Testis (tissue), 5 donors: ENCODE measurements at places on chromosomes 11 and 22.

DNA sequence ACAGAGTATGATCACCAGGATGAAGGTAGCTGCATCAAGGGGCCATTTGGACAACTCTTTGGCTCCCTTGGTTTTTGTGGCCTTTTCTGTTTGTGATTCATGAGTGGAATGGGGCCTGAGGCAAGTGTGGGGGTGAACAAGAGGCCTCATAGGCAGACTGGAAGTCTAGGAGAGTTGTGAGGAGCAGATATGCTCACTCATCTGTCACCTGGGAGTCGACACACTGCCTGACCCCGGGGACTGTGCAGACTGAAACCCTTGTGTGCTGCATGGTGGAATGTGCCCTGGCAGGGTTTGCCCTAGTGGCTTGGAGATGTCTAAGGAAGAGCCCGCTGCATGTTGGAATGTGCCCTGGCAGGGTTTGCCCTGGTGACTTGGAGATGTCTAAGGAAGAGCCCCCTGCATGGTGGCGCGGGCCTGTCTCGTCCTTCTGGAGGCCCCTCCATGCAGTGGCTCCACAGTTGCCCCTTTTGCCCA lies 60.0 kb downstream of the MED15 start:
- no peak for DNase-seq

DNA sequence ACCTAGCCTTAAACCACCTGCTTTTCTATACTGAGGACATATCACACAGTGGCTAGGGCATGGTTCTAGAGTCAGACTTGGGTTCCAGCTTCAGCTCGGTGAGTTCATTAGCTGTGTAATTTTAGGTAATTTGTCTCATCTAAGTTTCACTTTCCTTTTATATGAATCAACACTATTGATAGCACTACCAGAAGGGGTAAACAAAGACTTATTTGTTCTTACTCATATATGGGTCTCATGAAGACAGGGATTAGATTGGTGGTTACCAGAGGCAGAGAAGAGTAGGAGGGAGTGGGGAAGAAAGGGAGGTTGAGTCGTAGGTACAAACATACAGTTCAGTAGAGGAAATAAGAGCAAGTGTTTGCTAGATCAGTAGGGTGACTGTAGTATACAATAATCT lies 924.7 kb downstream of the OPCML start:
- DNase-seq: no peak

GRCh38 chr11:17291710-17292109 lies 15.2 kb downstream of the NUCB2 start:
- no peak for DNase-seq

DNA sequence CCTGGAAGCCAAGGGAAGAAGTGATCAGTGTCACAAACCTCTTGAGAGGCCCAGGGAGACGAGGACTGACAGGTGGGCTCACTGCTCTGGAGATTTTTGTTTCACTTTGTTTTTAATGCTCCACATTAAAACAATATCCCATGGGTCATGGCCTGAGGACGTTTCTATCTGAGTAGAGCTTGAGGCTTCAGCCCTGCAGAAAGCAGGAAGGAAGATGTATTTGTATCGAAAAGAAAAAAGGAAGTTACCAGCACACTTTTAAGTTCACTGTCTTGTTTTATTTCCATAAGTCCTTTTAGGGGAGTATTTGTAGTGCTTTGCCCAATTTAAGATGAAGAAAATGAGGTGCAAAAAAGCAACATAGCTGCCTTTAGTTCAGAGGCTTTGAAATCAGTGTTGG lies 191.1 kb downstream of the GRIK4 start:
- DNase-seq: no peak

DNA sequence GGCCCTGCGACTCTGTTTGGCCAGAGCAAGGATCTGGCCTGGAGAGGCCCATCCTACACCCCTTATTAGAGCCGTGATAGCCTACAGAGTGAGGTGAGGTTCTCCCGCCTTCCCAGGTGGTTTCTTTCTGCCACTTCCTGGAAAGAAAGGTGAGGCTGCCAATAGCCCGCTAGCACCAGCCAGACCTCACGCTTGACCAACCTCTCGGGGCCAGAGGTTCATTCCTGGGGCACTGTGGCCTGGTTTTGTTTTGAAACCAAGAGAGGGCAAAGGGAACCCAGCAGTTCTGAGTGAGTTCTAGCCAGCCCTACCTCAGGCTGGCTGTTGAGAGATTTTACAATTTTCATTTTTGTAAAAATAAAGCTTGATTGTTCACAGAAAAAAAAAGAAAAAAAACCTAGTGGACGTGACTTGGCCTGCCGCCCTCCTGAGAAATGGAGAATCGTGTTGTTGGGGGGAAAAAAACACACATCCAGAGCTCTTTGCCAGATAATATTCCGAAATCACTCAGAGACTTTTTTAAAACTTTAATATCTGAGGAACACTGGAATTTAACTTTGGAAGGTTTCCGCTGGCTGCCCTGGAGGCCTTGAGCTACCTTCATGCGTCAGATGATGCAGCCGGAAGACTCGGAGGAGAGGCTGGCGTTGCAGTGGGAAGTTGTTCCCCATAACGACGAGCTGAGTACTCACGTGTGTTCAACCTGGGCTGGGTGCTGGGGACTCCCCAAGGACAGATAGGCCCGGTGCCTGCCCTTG lies 84.5 kb downstream of the BCR start:
- DNase-seq: no peak

- no peak for DNase-seq
These were observed 33.9 kb downstream of the TST start for GRCh38 chr22:36985211-36985889.

- DNase-seq: no peak
These were observed 7.8 kb downstream of the MRGPRF start for GRCh38 chr11:69005183-69005630.

DNA sequence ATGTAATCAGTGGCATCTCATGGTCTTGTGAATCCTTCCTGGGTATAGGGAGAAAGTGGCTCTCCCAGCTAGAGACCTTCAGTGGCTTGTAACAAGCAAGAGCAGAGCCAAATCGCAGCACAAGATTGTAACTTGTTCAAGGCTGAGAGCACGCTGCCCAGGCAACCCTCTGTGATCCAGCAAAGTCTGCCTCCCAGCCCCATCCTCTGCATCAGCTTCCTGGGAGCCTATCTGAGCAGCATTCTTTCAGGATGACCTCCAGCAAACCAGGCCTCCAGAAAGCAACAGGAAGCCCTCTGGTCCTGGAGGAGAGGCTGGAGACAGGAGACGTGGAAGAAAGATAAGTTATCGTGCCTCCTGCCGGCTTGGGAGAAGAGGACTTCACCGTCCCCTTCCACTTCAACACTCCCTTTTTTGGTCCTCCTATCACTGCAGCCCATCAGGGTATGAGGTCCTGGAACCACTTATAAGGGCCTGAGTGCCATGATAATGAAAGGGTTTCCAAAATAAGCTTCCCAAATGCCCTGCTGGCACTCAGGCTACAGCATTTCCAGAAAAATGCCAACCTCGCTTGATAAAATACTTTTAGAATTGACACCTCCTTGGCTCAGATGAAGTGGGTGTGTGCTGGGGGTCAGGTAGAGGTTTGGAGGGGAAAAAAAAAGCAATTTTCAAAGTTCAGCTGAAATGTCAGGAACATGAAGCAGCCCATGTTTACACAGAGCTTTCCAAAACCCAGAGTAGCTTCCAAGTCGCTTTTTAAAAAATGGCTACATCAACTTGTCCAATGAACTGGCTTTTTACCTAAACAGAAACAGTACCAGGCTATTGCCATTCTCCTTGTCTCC lies 80.2 kb downstream of the PLEKHA7 start:
- peak; percentile 92 for DNase-seq

DNA sequence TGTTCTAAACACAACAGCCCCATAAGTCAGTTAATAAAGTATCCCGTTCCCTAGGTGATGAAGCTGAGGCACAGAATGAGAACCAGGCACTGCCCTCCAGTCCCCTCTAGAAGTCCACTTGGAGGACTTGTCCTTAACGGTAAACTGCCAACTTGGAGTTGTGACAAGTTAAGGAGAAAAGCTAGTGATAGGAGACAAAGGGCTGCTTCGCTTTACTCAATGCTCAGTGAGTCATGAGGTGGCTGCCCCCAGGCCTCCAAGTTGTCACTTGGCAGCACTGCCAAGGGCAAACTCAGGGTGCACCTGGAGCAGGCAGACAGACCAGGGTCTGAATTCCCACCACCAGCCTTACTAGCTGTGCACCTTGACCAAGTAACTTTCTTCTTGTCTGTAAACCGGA lies 13.5 kb downstream of the SLC43A1 start:
- DNase-seq: no peak

DNA sequence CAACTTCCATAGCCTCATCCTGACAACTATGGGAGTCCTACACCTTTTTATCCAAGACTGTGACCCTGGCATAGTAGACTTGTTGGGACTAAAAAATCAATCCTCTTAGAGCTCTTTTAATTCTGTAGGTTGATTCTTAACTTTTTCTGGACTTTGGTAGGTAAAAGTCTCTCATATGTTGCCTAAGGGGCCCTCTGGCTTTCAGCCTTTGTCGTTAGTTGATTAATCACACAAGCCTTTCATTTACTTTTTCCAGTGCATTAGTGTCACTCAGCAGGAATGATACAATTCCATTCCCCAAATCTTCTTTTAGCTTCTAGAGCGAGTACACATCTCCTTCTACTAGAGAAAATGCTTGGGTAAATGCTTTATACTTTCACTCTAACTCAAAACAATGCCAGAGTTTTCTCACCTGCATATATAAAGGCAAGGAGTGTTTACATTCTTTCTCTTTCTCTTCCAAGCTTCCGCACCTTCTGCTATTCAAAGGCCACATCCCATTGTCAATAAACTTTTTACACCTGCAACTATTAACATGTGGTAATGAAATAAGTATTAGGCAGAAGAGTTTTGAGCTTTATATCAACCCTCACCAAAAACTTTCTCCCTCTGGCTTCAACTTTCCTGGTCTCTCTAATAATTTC lies 516.6 kb downstream of the FAM181B start:
- no peak for DNase-seq

DNA sequence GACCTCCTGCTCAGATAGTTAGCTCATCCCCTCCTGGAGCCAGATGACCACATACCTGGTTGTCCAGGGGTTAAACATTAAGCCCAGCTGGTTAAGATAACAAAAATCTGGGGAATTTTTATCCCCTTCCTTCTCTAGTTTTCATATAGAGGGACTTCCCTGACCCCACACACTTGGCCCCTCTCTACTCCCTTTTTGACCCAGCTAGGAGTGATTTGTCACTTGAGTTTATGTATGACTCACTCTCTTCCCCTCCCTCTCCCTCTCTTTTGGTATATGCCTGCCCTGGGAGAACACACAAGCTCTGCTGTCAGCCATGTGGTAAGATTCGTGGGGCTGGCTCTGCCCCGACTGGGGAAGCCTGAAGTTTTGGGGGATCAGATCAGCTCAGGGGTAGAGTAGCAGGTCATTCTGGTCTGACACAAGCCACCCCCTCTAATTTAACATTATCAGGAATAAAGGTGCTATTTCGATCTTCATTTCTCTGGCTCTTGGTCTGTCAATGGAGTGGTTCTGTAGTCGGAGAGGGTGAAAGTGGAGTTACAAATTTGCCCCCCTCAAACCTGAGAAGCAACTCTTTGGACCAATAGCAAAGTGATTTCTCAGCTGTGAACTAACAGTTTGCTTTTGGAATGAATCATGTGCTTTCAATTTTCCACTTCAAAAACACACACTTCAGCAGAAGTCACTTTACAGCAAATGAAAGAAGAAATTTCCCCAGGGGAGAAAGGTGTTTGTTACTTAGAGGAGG lies 415.3 kb upstream of the CADM1 start:
- DNase-seq: no peak

DNA sequence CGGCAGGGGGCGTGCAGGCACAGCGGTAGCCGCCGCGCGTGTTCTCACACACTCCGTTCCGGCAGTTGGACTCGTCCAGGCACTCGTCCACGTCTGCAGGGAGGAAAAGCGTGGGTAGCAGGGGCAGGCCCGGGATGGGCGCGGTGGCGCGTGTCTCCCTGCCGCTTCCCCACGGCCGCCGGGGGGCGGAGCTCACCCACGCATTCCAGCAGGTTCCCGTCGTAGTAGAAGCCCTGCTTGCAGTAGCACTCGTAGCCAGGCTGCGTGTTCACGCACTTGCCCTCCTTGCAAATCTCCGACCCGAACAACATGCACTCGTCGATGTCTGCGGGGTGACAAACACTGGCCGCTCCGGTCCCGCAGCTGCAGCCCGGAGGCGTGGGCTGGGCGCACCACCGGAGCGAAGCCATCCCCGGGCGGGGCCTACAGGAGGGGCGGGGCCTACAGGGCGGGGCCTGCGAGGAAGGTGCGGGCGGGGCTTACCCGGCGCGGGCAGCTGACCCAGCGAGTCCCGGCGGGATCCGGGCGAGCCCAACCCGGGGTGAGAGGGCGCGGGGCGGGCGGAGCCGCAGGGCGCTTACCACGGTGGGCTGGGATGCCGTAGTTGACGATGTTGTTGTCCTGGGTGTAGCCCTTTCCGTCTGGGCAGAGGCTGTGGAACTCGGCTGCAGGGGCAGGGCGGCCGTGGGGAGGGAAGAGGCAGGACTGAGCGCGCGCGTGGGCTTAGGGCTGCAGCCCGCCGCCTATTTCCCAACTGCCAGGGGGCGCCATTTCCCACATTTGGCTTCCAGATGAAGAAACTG lies 15.6 kb downstream of the SCYL1 start:
- peak; percentile 84 for DNase-seq

GRCh38 chr11:12066056-12066798 lies 44.2 kb upstream of the MICAL2 start:
- DNase-seq: no peak

DNA sequence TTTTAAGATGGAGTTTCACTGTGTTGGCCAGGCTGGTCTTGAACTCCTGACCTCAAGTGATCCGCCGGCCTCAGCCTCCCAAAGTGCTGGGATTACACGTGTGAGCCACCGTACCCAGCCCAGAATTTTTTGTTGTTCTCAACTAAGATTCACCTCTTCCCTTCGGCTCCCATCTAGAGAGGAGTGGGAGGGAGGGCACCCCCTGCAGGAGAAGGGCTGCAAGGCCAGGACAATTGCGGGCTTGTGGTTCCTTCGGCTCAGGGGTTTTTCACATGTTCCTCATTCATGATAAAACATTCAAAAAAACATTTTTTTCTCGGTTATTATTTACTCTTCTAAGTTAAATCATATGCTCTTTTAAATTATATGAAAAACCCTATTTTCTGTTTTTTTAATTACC lies 201.1 kb upstream of the LRRC4C start:
- peak; percentile 28 for DNase-seq

- DNase-seq: no peak
These were observed 240.5 kb upstream of the FAT3 start for GRCh38 chr11:91984033-91984584.

DNA sequence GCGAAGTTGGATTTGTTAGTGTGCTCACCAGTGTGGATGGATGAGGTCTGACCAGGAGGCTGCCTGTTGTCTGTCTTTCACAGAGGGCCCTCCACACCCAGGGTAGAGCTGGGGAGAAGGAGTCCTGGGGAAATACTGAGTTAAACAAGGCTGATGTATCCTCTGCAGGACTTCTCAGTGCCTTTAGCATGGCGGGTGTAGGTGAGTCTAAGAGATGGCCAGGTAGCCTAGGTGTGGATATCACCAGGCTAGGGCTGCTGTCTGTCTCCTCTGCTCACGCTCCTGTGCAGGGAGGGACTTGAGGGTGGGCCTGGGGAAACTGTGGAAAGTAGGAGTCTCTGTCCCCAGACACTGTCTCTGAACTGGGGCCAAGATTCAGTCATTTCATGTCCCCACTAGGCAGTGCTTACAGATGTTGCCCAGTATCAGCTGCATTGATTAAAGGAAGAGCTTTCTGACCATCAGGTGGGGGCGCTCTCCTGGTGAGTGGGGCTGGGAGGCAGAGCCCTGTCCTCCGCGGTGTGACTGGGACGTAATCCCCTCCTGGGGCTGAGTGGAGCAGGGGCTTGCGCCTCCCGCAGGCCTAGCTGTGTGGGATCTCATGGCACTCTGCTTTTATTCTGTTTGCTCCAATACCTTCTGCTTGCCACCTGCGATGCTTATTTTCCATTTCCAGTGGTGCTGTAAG lies 35.5 kb upstream of the CCDC188 start:
- DNase-seq: no peak

- DNase-seq: peak; percentile 15
These were observed 127.2 kb upstream of the SLC5A12 start for GRCh38 chr11:26849036-26849435.
